ENCODE measurements at places on chromosomes 2 and 18.

GRCh38 chr2:142234741-142235140 lies 103.9 kb upstream of the LRP1B start:
- no peak for DNase-seq

GRCh38 chr2:72127401-72128058 lies 20.1 kb downstream of the CYP26B1 start:
- no peak for DNase-seq

GRCh38 chr18:6747646-6748045 lies 18.1 kb downstream of the ARHGAP28 start:
- DNase-seq: no peak

DNA sequence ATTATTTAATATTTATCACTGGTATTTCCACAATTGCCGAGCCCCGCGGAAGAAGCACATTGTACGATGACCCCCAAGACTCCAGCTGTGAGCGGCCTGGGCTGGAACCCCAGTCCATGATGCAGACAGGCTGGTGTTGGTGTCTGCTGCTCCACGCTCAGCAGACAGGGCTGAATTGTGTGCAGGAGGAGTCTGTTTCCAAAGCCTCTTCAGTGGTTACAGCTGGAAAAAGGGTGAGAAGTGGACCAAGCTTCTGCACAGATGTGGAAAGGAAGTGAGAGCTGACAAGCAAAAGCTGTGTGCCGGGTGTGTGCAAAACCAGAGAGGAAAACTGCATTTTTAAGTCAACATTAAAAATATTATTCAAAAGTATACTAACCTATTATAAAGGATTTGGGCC lies 500.4 kb downstream of the GALR1 start:
- DNase-seq: no peak

DNA sequence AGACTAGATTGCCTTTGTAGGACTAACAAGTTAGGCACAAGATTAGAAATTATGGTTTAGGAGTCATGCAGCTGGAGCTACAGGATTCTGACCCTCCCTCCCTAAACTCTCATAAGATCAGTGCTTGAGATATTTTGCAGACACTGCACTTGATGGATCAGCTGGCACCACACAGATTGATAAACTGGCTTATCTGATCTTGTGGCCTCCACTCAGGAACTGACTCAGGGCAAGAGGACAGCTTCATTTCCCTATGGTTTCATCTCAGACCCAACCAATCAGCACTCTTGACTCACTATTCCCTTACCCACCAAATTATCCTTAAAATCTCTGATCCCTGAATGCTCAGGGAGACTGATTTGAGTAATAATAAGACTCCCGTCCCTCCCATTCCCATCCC lies 152.3 kb downstream of the DIS3L2 start:
- no peak for DNase-seq

DNA sequence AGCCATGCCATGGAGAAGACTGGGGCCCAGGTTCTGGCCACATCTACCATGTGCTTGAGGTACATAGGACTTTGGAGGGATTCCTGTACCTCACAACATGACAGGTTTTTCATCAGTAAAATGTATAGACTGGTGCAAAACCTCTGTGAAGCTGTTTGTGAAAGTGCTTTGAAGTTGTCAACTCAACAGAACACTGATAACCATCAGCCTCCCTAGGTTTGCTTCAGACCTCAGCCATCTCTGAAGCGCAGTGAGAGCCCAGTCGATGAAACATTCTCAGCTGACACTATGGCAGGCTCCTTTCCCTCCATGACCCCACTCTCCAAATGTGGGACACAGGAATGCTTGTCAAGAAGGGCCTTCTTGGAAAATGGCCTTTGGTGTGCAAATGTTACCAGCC lies 38.6 kb downstream of the STK25 start:
- DNase-seq: no peak

- DNase-seq: no peak
Observed at GRCh38 chr18:77658299-77658662, 408.6 kb downstream of the GALR1 start.

DNA sequence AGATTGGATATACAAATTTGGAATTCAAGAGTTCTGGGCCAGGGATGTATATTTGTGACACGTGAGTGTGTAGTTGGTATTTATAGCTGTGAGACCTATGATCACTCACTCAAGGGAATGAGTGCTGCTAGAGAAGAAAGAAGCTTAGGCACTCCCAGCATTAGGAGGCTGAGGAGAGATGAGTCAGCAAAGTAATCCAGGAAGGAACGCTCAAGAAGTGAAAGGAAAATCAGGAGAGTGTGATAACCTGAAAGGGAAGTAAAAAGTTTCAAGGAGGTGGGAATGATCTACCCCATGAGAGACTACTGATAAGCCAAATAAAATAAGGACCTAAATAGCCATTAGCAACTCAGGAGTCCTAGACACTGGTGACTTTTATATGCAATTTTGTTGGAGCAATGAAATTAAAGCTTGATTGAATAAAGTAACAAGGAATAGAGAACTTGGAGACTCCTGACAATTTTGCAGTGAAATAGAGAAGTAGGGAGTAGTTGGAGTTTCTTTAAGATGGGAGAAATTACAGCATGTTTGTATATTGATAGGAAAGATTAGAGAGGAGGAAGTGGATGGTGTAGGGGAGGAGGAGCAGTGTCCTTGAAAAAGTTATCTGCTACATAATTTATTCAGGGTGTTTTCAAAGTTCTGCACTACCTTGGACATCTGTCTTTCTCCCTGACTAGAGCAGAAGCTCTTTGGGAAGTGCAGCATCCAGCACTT lies 89.9 kb downstream of the UBE2E3 start:
- no peak for DNase-seq

- DNase-seq: no peak
Observed at GRCh38 chr2:11698009-11698922, 28.3 kb upstream of the NTSR2 start.

DNA sequence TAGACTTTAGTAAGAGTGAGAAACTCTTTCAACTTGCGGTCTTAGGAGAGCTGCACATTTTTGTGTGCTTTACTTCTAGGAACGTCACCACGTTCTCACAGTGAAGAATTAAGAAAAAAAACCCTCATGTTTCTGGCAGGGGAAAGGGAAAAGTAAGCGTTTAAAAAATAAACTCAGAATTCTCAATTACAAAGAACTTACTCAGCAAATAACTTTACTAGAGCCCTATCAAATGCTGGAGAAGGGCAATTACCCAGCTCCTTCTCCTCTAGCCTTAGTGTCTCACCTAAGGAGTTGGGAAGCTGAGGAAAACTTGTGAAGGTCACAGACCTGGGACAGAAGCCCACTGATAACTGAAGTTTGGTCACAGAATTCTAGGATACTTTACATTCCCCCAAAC lies 1500.3 kb downstream of the LRP1B start:
- no peak for DNase-seq

- no peak for DNase-seq
Observed at GRCh38 chr2:96354492-96354891, 18.9 kb downstream of the NCAPH start.

- DNase-seq: no peak
Observed at GRCh38 chr2:236047886-236048540, 120.2 kb downstream of the GBX2 start.

DNA sequence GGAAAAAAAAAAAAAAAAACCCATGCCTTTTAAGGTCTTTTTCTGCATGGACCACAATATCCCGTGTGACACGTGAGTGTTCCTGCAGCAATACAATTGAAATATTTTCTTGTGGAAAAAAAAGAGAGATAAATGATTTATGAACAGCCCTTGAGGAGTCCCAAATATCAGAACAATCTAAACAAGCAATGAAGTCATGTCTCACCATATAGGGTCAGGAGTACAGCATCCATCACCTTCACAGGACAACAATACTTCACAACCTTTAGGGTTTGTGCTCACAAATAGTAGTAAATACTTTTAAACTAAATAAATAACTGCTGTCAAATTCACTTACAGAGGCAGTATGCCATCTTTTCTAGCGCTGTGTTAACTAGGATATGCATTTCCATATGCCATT lies 87.9 kb downstream of the ZEB2 start:
- DNase-seq: no peak

- DNase-seq: no peak
Observed at GRCh38 chr2:50546790-50547189, 485.1 kb downstream of the NRXN1 start.

- no peak for DNase-seq
Observed at GRCh38 chr2:237258615-237259014, 155.3 kb downstream of the COL6A3 start.

- no peak for DNase-seq
Observed at GRCh38 chr2:110788976-110789375, 56.6 kb downstream of the ACOXL start.

- DNase-seq: no peak
Observed at GRCh38 chr2:226869371-226869770, 33.5 kb downstream of the RHBDD1 start.

GRCh38 chr2:60002183-60002867 lies 551.1 kb downstream of the BCL11A start:
- no peak for DNase-seq

DNA sequence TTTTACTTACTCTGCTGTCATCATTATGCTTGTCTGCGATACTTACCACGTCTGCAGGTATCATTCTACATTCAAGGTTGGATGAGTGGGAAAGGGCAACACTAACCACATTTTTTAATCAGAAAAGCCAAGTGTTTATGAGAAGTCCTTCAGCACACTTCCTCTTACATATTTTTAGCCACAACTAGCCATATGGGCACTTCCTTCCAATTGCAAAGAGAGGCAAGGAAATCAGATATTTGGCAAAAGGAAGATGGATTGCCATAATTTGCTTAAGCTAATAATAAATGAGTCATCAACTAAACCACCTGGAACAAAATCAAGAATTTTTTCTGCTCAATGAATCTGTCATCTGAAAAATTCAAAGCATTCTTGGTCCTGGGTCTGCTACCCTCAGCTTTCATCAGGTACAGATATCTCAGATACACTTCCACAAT lies 16.7 kb upstream of the MRO start:
- DNase-seq: no peak

DNA sequence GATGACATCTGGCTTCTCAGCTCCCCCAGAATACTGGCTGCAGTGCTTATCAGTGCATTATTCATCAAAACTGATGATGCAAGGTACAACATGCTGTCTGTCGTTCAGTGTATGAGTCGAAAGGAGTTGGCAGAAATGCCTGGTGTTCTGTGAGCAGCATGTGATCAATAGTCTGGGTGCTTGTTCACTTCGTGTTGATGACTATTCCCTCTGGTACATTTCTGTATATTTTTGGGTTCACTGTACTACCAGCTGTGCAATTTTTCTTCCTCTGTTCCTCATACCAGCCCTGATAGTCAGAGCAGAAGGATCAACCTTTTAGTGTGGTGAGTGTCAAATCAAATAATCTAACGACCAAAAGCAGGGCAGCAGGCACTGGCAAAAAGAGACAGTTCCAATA lies 59.0 kb upstream of the KLHL14 start:
- DNase-seq: no peak

DNA sequence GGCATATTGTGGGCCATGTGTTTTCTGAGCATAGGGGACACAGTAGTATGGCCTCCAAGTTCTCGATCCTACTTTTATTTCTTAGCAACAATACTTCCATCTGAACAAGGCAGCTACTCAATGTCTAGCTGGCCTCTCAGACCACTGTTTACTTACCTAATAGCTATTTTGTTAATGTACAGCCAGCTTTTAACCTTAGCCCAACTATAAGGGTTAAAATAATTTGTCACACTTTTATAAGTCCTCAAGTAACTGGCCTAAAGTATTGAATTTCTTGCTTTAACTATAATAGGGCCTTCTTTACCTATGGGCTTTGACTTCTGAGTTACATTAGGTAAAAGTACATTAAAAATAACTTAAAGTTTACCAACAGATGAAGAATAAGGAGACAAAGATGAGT lies 117.4 kb downstream of the GAREM1 start:
- DNase-seq: no peak

GRCh38 chr2:25358836-25359235 lies 17.1 kb upstream of the DNMT3A start:
- no peak for DNase-seq

DNA sequence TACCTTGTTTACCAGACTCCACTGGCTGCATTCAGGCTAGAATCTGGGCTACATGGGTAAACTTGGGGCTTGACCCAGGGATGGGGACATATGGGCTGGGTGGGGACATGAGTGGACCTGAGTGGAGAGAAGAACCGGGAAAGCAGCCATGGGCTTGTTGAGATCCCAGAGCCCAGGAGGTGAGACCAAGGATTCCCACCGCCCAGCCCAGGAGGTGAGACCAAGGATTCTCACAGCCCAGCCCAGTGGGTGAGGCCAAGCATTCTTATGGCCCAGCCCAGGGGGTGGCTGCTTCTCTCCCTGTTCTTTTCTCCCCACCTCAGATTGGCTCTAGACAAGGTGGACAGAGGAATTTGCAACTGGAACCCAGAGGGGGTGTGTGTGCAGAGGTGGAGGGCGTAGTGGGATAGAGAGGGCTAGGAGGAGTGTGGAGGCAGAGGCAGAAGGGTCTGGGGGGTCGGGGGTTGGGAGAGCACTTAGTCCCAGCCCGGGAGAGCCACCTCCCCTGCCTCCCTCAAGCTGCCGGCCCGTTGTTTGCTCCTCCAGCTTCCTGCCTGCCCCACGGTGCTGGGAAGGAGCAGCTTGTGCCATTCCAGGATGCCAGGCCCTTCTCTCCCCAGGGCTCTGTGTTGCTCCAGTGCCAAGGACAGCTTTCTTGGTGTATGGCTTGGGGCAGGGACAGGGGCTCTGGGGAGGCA lies 25.6 kb downstream of the GLI2 start:
- no peak for DNase-seq

All from GM13977 (cell line).